Renal cortical epithelial cell (primary cell): ENCODE measurements at places on chromosomes 3 and 15.

GRCh38 chr3:194565597-194566190 is 67.5 kb downstream of the TMEM44 start:
- DNase-seq = peak; percentile 36

GRCh38 chr3:149589332-149589731 is 68.5 kb downstream of the WWTR1 start:
- DNase-seq = peak; percentile 52

GRCh38 chr3:181847276-181847675 is 135.6 kb downstream of the SOX2 start:
- DNase-seq = no peak

- DNase-seq = peak; percentile 82
Observed at GRCh38 chr3:177335728-177336127, 138.4 kb upstream of the TBL1XR1 start.

DNA sequence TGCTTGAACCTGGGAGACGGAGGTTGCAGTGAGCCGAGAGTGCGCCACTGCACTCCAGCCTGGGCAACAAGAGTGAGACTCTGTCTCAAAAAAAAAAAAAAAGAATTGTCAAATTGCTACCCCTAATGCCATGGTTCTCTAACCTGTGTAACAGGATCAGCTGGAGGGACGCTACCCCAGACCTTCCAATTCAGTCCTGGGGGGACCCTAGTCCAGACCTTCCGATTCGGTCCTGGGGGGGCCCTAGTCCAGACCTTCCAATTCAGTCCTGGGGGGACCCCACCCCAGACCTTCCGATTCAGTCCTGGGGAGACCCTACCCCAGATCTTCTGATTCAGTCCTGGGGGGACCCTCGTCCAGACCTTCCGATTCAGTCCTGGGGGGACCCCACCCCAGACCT is 29.8 kb upstream of the MUC20 start:
- DNase-seq = no peak

- no peak for DNase-seq
Observed at GRCh38 chr3:3027976-3028567, 82.1 kb downstream of the IL5RA start.

- peak; percentile 62 for DNase-seq
Observed at GRCh38 chr3:48492461-48493202, 11.3 kb downstream of the SHISA5 start.

DNA sequence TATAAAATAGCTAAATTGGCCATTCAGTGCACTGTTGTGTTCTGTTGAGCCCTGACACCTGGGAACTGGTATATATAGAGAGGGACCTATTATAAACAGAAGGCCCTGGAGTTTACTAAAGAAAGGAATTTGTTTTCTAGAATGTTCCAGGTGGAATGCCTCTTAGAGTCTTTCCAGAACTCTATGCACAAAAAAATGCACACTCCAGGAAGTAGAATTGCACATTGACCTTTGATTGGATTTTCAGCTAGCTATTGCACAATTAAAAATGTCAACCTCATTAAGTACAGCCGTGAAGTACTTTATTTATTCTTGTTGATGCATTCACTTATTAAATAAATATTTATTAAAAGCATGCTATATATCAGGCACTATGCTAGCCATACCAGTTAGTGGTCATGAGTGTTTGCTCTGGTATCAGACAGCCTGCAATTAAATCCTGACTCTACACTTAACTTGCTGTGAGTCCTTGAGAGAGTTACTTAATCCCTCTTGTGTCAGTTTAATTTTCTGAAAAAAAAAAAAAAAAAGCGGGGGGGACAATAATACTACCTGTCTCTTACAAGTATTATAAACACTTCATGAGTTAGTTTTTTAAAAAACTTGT is 40.8 kb downstream of the NDUFB4 start:
- peak; percentile 40 for DNase-seq

DNA sequence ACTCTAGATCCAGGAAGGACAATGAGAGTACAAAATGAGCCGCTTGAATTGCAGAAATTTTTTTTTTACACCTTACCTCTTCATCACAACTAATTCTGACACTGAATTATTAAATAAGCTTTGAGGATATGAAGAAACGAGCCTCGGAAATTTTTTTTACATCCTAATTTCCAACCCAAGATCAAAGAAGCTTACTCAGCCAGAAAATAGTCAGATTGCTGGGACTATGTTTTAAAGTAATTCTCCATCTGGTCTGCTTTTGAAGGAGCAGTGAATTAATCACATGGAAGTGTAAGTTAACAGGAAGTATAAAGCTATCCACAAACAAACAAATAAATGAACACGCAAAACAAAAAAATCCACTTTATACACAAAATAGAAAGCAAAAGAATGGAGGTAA is 437.0 kb upstream of the KCNMB2 start:
- no peak for DNase-seq

GRCh38 chr15:58985443-58985842 is 2.0 kb upstream of the RNF111 start:
- no peak for DNase-seq

DNA sequence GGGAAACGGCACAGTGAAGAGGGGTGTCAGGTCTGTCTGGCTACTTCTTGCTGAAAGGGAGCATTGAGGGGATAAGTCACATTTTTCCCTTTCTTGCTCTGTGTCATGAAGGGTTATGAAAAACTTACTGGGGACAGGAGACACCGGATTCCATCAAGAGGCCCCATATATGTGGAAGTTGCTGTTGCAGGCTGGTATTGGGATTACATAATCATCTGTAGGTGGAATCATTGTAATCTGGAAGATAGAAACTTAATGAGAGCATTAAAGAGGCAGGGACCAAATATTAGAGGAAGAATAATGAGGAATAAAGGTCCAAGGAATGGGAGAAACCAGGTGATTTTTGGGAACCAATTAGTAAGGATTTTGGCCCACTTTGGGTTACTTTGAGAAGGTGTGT is 4.2 kb upstream of the TCAIM start:
- no peak for DNase-seq

DNA sequence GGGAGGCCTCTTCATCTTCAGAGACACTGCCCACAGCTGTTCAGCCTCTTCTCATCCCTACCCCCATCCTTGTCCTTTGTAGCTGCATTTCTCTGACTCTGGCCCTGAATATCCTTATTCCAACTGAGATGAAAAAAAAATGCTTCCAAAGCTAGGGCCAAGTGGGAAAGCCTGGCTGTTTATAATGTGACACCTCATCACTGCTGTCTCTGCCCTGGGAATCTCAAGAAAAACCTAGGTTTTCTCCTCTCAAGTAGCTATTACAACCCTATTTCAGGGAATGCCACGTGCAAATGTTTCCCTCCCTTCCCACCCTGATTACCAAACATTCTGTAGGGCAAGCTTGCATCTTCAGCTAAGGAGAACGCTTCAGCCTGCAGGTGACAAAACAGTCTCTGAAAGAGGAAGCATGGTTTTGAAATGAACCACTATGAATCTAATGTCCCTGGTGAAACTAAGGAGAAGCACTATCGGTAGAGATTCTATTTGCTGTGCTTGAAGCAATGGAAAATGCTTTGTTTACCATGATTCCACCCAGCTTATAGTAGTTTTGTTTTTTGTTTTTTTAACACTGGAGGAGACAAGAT is 65.4 kb downstream of the USF3 start:
- DNase-seq = no peak

GRCh38 chr15:63655683-63656372 is 58.6 kb downstream of the FBXL22 start:
- no peak for DNase-seq

DNA sequence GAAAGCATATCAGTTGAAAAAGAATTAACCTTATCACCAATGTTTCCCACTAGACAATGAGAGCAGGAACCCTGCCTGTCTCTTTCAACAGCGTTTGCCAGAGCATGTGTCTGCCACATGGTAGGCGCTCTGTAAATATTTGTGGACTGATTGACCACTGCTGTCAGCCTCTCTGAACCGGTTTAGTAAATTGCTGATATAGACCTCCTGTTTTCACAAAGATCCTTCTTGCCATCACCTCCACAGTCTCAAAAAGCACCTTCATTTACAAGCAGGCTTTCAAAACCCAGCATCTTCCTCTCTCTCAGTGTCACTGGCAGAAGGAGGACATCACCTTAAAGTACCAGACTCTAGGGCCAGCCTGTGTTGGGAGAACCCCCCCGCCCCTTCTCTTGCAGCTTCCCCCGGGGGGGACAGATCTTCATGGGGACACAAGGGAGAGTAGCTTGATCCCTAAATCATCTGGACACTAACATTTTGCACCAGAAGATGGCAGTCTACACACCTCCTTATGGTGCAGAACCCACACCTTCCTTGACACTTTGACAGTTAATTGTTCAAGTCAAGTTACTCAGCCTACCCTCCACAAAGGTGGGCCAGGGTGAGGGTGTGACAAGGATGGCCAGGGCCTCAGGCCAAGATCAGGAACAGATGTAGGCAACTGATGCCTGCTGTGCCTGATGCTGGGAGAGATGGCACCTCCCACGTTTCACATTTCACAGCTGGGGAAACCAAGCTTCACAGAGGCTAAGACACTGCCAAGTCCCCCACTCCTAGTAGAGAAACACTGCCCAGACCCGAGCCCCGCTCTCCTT is 37.8 kb upstream of the USP3 start:
- peak; percentile 75 for DNase-seq

GRCh38 chr3:98761643-98762229 is 1.4 kb upstream of the ST3GAL6 start:
- no peak for DNase-seq

- DNase-seq = no peak
Observed at GRCh38 chr15:48945386-48945785, 18.3 kb downstream of the SHC4 start.

DNA sequence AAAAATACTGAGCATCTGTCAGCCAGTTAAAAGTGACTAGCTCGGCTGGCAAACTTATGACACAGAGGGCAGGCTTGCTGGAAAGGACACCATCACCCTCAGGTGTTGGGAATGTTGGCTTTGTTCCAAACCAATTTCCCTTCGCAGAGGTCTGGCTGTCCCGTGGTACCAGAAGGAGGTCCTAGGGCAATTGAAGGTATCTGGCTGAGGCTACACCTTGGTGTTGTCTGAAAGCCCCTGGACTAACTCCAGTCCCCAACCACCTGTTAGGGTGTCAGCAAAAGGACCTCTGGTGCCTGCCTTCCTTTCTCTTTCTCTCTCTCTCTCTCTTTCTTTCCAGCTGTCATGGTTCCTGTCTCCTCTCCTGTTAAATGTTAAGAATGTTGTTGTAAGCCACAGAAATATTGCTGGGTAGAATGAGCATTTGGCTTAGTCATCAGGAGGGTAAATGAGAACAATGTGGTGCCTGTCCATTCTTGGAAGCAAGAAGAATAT is 12.5 kb downstream of the PRR20G start:
- DNase-seq = peak; percentile 96

- no peak for DNase-seq
Observed at GRCh38 chr3:110650741-110651140, 420.9 kb upstream of the NECTIN3 start.

DNA sequence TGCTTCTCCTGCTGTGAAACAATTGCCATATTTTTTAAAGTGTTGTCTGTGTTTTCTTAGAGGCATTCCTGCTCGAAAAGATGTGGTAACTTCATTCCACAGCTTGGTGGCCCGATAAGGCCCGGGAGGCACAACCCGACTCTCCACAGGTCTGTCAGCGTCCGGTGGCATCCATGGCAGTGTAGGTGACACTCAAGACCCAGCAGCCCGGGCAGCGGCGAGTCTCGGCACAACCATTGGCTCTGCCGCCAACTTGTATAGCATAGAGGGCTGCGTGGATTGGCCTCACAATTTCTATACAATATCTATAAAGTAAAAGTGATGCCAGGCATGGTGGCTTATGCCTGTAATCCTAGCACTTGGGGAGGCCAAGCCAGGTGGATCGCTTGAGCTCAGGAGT is 262.3 kb upstream of the CHRNA7 start:
- DNase-seq = no peak

DNA sequence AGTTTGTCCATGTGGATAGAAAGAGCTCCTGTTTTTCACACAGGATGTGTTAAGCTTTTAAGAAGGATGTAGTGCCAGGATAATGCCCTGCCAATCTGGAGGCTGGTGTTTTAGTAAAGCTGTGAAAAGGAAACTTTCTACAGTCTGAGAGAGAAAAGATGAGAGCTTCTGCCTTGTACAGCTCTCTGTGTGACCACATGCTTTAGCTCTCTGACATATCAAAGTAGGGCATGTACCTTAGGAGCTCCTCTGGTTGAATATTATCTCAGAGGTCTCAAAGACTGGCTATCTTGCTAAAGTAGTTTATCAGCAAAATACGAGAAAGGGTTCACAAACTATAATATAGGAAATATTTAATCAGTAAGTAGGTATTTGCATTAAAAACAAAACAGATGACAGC is 30.4 kb downstream of the CDIN1 start:
- DNase-seq = no peak
